Right lobe of liver (tissue), 6 donors: ENCODE measurements at places on chromosomes 3 and 15. TPM values are rescaled to one million over a fixed set of nuclear protein-coding genes. Genes with fewer than 3 reads are reported as not detected.

DNA sequence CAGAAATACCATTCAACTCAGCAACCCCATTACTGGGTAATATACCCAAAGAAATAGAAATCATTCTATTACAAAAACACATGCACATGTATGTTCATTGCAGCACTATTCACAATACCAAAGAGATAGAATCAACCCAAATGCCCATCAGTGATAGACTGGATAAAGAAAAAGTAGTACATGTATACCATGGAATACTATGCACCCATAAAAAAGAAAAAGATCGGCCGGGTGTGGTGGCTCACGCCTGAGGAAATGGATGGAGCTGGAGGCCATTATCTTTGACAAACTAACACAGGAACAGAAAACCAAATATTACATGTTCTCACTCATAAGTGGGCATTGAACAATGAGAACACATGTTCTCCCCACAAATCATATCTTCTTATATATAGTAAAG is 75.7 kb upstream of the TNFSF10 start:
- H3K27ac ChIP-seq: no peak overlapping the region
- no peak overlapping the region for H3K4me3 ChIP-seq
- no peaks in the 10 kb centered on the region for H3K27me3 ChIP-seq
- peaks cover 34% of the 10 kb centered on the region for H3K4me1 ChIP-seq
- H3K36me3 ChIP-seq: no peaks in the 10 kb centered on the region

DNA sequence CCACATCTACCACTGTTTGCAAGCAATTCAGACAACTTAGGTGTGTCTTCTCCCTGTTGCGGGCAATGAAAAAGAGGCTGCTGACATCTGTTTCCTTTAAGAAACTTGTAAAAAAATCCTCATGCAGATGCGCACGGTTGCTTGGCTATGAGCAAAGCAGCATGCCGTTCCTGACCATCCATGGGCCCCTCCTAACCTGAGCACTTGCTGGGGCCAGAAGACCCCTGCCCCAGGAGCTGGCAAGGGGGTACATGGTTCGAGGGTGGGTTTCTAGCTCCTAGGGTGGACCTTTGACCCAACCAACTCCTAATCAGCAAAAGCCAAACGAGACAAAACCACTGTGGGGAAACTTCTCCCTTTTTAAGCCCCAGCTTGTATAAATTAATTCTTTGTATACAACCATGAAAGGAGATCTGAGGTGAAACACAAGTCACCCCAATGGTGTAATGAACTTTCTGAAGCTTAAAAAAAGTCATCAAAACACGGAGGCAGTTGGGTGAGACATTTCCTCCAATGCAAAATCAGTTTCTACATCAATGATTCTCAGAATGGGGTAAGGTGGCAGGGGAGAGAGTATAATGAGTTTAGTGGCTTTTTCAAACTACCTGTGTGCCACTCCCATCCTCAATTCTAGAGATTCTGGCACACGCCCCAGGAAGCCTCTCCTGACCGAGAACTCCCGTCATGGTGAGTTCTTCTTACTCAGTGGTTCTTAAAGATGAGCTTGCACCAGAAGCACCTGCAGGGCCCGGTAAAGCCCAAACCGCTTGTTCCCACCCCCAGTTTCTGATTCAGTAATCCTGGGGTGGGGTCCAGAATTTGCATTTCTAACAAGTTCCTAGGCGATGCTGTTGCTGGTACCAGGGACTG is 44.1 kb downstream of the CPN2 start:
- H3K4me1 ChIP-seq: no peaks in the 10 kb centered on the region
- DNase-seq: no peak
- H3K36me3 ChIP-seq: no peaks in the 10 kb centered on the region
- no peaks in the 10 kb centered on the region for H3K27me3 ChIP-seq

DNA sequence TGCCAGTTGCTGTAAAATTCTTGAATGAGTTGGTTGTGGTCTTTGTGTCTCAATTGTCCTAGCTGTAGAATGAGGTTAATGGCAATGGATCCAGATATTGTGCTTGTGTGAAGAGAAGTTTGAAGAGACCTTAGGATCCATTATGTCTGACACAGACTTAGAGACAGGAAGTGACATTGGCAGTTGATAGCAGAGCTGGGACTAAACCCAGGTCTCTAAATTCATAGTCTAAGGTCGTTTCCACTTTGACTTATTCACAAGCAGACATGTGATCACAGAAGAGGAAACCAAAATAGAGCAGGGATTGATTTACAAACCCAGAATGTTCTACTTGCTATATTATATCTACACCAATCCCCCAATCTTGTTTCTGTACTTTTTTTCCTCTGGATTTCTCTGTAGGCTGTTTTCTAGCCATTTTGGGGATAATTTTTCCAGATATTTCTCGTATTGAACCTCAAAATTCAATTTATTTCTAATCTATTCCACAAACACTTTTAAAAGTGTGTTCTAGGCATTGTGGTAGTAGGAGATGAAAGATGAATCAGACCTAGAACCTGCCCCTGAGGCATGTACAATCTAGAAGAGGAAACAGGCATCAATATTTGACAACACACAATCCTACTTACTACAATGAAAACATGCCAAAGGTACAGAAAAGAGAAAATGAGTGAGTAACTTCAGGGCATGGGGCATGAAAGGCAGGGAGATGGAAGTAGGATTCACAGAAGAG is 123.3 kb downstream of the NFKBIZ start:
- no peaks in the 10 kb centered on the region for H3K4me1 ChIP-seq
- H3K27ac ChIP-seq: no peak overlapping the region
- H3K27me3 ChIP-seq: no peaks in the 10 kb centered on the region
- DNase-seq: no peak

DNA sequence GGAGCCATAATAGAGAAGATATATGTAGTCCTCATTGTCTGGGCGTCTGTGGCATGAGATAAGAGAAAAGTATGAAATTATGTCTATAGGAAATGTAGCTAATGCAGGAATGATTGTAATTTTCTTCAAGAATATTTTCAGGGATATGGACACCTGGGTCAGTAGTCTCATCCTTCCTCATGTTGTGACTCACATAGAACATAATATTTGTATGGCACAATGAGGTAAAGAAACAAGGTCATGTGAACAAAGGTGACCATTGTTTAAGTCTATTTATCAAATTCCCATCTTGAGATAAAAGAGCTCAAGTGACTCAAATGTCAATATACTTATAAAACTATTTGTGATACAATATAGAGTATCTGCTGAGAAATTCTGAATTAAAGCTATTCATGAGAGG is 345.5 kb upstream of the ROBO1 start:
- no peaks in the 10 kb centered on the region for H3K27me3 ChIP-seq
- no peaks in the 10 kb centered on the region for H3K36me3 ChIP-seq
- H3K27ac ChIP-seq: no peak overlapping the region
- no peak overlapping the region for H3K4me3 ChIP-seq
- no peaks in the 10 kb centered on the region for H3K4me1 ChIP-seq

- no peaks in the 10 kb centered on the region for H3K27me3 ChIP-seq
- H3K4me3 ChIP-seq: no peak overlapping the region
- H3K27ac ChIP-seq: no peak overlapping the region
- H3K4me1 ChIP-seq: peaks cover 9% of the 10 kb centered on the region
- no peak for DNase-seq
Observed at GRCh38 chr3:171788546-171789351, 21.5 kb downstream of the PLD1 start.

- no peak overlapping the region for H3K4me3 ChIP-seq
- DNase-seq: no peak
Observed at GRCh38 chr3:22474706-22475445, 723.9 kb upstream of the ZNF385D start.

GRCh38 chr15:69012761-69013364 is 1.6 kb upstream of the NOX5 start:
- H3K4me3 ChIP-seq: no peak overlapping the region
- no peak for DNase-seq
- H3K4me1 ChIP-seq: no peaks in the 10 kb centered on the region
- no peak overlapping the region for H3K27ac ChIP-seq

DNA sequence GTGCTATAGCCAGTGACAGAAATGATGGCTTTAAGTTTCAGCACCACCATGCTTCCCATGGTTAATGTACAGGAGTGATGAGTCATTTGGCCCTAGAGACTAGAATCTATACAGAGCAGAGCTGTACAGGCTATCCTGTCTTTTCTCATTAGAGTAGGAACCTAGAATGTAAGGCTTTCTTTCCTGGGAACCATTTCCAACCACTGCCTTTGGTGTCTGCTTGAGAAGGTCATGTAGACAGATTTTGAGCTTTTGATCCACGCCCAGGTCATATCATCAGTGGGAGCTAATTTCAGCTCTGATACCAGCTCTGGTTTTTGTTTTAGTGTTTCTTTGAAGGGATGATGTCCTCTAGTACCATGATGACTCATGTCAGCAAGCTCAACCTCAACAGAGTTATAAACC is 543.1 kb downstream of the NTRK3 start:
- H3K4me1 ChIP-seq: no peaks in the 10 kb centered on the region
- H3K4me3 ChIP-seq: no peak overlapping the region
- H3K27me3 ChIP-seq: no peaks in the 10 kb centered on the region
- no peaks in the 10 kb centered on the region for H3K36me3 ChIP-seq

FANCD2 gene
- total RNA-seq: 2.5 TPM

DNA sequence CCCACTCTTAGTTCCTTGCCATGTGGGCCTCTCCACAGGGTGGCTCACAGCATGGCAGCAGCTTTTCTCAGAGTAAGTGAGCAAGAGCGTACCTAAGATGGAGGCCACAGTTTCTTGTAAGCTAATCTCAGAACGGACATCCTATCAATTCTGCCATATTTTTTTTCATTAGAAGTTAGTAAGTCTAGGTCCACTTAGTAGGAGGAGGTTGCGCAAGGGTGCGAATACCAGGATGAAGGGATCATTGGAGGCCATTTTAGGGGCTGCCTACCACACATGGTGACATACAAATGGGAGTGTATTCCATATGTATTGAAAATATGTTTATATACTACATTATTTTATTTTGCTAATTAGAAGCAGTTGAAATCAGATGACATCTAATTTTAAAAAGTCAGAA is 31.5 kb downstream of the NR1D2 start:
- H3K4me1 ChIP-seq: no peaks in the 10 kb centered on the region
- no peaks in the 10 kb centered on the region for H3K27me3 ChIP-seq
- H3K27ac ChIP-seq: no peak overlapping the region
- peaks cover 3% of the 10 kb centered on the region for H3K36me3 ChIP-seq
- no peak overlapping the region for H3K4me3 ChIP-seq
- DNase-seq: no peak

DNA sequence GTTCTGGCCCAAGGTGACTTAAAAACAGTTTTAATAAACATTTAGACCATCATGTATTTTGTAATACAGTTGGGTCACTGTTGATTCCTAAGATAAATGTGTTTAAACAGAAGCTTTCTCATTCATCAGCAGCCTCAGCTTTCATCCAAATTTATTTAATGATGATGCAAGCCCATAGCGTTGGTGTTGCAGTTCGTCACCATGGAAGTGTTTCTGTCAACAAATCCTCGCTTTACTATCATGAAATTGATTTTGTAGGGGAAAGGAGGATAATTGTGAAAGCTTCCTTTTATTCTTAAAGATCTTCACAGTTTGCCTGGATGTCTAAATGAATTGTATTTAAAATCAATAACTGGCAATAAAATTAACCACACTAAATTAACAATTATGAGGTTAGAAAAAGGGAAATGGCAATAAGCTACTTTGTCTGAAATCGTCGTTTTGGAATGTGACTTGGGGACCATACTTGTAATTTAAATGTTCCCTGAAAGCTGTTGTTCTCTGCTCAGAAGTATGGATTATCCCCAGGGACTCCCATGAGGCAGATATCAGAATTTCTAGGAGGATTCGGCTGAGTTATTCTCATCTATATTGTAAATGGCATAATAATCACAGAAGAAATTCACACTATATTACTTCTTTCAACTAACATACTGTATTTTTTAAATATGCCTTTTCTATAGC is 29.0 kb downstream of the CMSS1 start:
- H3K4me1 ChIP-seq: no peaks in the 10 kb centered on the region
- H3K4me3 ChIP-seq: no peak overlapping the region
- H3K27ac ChIP-seq: peak overlapping the region; percentile 18
- no peak for DNase-seq

DNA sequence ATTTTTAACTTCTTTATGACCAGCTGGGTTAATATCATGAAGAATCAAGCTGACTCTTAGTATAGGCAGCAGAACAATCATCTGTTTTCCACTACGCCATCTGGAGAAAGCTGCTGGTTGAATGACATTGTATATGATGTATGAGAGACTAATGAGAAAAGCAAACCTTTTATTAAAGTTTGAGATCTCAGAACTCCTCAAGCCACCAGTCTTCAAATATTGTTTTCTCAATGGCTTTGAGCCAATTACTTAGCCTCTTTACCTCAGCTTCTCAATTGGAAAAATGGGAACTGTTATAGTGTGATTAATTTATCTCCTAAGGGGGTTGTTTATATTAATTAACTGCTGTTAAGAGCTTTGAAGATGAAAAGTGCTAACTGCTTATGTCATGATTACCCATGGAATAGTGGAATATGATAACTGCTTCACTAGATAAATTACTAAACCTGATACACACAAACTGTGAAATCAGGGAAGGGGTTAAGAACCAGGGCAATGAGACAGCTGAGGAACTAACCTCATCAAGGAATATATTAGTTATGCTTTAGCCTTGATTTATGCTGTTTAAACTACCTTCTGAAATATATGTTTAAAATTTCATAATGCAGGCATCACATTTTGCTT is 330.1 kb downstream of the SOX2 start:
- no peaks in the 10 kb centered on the region for H3K36me3 ChIP-seq
- H3K27ac ChIP-seq: no peak overlapping the region
- no peak for DNase-seq

ISLR gene
- total RNA-seq: 2.3 TPM

RLBP1 gene
- not detected for total RNA-seq

DNA sequence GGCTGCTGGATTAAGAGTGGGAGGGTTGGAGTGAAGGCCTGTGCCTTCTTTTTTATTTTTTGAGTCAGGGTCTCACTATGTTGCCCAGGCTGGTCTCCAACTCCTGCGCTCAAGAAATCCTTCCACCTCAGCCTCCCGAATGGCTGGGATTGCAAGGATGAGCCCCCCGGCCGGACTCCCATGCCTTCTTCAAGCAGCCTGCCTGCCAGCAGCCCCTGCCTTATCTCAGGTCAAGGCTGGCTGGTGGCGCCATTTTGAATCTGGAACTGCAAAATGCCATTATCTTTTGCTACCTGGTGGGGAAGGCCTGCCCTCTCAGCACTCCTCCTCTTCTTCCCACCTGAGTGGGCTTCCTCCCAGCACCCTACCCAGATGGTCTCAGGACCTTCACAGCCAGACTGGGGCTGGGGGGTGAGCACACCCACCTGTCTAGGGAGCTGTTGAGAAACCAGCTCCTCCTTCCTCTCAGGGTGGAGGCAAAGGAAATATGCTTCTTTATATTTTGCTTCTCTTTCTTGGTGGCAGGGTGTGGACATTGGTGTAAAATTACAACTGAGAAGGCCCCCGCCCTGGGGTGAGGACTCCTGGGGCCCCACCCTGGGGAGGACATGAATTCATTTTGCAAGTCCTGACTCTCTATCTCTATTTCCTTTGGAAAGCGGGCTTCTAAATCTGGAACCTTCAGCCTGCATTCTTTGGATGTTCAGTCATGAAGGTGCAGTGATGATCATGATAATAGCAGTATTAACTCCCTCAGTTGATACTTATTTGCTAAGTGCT is 7.7 kb upstream of the FLNB start:
- H3K27ac ChIP-seq: no peak overlapping the region
- no peaks in the 10 kb centered on the region for H3K27me3 ChIP-seq
- DNase-seq: no peak
- H3K4me3 ChIP-seq: no peak overlapping the region

CLRN1 gene
- total RNA-seq: not detected

GRCh38 chr15:74319596-74320351 is 47.7 kb downstream of the CYP11A1 start:
- H3K4me1 ChIP-seq: no peaks in the 10 kb centered on the region
- no peaks in the 10 kb centered on the region for H3K36me3 ChIP-seq
- H3K27me3 ChIP-seq: no peaks in the 10 kb centered on the region
- DNase-seq: no peak
- H3K4me3 ChIP-seq: no peak overlapping the region
- H3K27ac ChIP-seq: no peak overlapping the region
